ENCODE measurements at places on chromosomes 3 and 15.

- DNase-seq, result no peak
Measured at GRCh38 chr15:83285979-83286553, 1.6 kb upstream of the BNC1 start.

GRCh38 chr3:43620831-43621655 lies 768 bp downstream of the ANO10 start:
- no peak for DNase-seq

DNA sequence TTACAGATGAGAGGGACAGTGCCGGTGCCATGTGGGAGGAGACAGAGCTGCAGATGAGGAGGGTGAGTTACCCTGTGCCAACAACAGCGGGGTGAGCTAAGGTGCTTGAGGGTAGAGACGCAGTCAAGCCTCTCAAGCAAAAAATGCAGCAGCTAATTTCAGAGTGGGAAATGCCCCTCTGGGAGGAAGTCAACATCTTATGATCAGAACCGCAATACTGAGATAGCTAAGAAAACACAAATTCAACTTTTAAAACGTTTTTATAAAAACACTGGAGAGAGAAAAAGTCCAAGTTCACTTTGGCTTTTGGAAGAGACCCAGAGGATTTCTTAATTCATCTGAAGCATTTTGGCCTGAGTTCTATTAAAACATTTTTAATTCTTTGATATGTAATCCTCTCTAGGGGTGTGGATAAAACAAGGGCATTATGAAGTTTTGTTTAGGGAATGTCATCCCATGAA lies 319.2 kb downstream of the SLC9A9 start:
- no peak for DNase-seq

DNA sequence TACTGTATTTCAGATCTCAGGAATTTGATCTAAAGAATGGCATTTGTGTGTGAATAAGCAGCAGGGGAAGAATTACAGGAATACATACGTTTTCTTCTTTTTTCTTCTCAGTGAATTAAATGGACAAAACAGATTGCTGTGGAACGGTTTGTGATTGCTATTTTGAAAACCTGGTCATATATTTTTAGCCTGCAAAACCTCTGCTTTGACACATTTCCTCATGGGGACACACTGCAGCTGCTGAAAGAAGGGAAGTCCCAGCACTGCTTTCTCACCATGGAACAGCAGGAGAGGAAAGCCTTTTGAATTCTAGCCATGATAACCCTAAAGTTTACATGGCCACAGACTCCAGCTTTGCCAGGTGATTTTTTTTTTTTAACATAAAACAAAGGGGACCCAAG lies 315.0 kb downstream of the OXSM start:
- no peak for DNase-seq

DNA sequence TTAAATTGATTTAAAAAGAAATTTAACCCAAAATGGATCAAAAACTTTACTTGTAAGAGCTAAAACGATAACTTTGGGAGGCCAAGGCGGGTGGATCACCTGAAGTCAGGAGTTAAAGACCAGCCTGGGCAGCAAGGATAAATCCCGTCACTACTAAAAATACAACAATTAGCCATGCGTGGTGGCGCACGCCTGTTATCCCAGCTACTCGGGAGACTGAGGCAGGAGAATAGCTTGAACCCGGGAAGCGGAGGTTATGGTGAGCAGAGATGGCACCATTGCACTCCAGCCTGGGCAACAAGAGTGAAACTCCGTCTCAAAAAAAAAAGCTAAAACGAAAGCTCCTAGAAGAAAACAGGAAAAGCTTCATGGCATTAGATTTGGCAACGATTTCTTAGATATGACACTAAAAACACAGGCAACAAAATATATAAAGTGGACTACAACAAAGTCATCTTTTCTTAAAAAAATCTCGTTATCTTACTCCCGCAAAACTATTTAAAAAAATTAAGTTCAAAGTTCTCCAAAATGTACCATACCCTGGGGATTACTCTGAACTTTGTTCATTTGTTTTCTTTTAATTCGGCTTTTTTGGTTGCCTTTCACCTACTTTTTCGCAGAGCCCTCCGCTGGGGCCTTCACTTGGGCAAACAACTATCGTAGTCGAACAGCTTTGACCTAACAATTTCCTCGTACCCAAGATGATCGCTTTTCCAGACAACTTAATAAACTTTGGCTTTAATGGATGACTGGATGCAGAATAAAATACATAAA lies 2.9 kb downstream of the HDDC3 start:
- no peak for DNase-seq

DNA sequence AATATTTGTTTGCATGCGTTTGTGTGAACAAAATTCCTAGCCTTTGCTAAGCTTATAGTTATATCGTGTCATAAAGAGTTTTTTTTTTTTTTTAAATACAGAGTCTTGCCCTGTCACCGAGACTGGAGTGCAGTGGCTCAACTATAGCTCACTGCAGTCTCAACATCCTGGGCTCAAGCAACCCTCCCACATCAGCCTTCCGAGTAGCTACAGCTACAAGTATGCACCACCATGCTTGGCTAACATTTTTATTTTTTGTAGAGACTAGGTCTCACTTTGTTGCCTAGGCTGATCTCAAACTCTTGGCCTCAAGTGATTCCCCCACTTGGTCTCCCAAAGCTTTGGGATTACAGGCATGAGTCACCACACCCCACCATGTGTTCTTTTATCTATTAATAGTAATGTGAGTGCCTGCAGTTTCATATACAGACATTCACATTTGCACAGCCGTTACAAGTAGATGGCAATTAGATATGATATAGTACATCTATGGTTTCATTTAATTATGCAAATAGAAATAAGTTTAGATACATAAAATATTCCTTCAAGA lies 848.6 kb downstream of the PDCD6IP start:
- DNase-seq, result no peak

DNA sequence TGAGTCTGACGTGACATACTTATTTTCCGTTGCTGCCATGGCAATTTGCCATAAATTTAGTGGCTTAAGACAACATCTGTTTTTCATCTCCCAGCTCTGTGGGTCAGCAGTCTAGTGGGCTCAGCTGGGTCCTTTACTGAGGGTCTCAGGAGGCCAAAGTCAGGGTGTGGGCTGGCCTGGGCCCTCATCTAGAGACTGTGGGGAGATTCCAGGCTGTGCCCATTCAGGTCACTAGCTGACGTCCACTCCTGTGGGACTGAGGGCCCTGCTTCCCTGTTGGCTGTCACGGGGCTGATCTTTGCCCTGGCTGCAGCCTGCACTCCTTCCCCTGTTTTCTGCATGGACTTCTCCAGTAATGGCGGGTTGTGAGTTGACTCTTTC lies 19.1 kb downstream of the FGD5 start:
- no peak for DNase-seq

DNA sequence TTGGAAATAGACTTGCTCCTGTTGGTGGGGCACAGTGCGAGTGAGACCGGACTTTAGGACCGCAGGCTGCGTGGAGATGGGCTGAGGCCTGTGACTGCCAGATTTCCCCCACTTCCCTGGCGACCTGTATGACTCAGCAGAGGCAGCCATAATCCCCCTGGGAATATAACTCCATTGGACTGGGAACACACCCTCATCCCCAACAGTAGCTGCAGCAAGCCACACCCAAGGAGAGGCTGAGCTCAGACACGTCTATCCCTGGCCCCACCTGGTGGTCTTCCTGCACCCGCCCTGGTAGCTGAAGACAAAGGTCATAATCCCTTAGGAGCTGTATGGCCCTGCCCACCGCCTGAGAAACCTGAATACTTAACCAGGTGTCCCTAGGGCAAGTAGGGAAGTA lies 42.6 kb downstream of the DZIP1L start:
- DNase-seq, result no peak

- DNase-seq, result peak; percentile 1
Measured at GRCh38 chr3:61903931-61904657, 342.7 kb downstream of the PTPRG start.

GRCh38 chr15:88802991-88803240 lies 320 bp upstream of the ACAN start:
- no peak for DNase-seq

DNA sequence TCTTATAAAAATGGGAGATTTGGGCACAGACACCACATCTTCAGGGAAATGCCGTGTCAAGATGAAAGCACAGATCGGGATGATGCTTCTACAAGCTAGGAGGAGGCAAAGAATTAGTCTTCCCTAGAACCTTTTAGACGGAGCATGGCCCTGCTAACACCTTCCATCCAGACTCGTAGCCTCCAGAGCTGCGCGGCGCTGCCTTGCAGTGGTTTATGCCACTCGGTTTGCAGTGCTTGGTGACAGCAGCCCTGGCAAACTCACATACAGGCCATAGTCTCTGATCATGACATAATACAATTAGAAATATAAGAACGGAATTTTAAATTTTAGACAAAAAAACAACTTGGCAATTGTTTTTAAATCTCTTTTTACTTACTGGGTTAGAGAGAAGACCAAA lies 37.1 kb upstream of the SLC41A3 start:
- DNase-seq, result no peak

DNA sequence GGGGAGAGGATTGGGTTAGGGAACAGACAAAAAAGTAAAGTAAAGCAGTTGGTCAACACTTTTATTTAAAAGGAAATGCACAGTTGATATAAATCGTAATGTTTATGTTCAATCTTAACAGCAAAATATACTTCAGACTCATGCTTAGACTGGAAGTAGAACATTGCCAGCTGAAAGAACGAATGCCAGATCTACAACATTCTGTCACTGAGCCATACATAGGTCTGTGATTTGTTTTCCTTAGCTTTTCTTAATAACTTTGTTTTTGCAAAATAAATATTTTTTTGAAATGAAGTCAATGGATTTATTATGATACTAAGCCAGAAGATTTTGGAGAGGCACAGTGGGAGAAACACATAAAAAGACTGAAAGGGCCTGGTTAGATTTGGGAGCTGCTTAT lies 62.0 kb downstream of the LEKR1 start:
- no peak for DNase-seq

DNA sequence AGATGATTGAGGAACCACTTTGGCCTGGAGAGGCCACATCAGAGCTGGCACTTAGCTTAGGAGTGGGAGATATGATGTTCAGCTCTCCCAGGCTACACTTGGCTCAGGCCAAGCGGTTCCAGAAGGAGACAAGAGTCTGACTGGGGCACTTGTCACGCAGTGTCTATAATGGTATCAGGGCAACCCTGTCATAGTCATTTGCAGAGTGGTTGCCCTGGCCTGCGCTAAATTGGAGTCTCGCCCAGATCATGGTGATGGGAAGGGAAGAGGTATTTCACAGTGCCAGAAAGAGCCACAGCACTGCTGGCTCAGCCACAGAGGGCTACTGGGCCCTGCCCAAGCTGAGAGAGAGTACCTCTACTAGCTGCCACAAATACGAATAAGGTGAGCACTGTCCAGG lies 186.9 kb upstream of the CRBN start:
- DNase-seq, result peak; percentile 3

DNA sequence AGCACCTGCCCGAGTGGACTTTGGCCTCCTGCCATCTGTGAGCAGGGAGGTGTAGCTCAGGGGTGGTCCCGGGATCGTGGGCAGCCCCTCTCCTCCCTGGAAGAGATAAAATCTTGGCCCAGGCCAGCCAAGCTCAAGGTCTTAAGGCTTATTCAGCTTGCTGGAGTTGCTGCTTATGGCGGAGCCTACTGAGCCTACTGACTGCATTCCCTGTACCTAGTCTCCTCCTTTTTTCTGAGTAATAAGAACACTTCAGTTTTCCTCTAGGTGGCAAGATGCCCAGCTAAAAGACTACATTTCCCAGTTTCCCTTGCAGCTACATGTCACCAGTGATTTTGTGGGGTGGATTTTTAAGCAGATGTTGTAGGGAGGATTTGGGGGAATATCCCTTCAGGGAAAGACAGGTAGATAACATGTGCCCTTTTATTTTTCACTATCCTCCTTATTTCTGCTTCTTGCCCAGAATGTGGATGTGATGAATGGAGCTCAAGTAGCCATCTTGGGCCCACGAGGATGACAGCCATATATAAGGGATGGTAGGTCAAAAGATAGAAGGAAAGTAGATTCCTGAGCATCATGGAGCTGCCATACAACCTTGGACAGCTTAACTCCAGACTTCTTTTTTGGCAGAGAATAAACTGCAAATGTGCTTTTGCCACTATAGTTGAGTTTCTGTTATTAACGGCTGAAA lies 41.4 kb upstream of the INSYN1 start:
- DNase-seq, result no peak

DNA sequence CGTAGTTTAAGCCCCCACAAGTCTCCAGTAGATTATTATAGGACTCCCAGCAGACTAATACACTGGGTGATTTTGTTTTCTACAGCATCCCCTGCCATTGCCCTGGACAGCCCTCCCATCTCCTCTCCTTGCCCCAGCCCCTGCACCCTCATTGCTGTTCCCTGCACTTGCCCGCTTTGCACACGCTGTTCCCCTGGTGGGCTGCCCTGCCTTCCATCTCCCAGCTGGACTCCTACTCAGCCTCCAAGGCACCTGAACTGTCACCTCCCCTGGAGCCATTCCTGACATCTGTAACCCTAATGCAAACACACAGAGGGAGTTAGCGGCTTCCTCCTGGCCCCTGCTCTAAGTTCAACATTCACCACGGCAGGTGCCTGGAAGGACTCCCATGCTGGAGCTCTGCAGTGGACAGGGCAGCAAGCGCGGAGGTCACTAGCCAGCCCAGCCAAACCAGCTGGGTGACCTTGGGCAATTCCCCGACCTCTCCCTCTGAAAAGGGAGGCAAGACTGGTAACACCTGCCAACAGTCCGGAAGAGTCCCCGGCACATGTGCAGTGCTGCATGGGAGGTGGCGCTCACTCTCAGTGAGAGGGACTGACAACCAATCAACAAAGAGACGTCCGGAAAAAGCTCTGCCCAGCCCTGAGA lies 38.8 kb upstream of the IQSEC1 start:
- no peak for DNase-seq

- peak; percentile 44 for DNase-seq
Measured at GRCh38 chr3:67048067-67048714, 50.1 kb downstream of the KBTBD8 start.

- DNase-seq, result no peak
Measured at GRCh38 chr3:142460689-142461088, 12.9 kb upstream of the XRN1 start.

GRCh38 chr15:58495891-58496408 lies 64.2 kb downstream of the LIPC start:
- DNase-seq, result no peak

GRCh38 chr15:63913786-63914315 lies 80.1 kb upstream of the HERC1 start:
- DNase-seq, result no peak

DNA sequence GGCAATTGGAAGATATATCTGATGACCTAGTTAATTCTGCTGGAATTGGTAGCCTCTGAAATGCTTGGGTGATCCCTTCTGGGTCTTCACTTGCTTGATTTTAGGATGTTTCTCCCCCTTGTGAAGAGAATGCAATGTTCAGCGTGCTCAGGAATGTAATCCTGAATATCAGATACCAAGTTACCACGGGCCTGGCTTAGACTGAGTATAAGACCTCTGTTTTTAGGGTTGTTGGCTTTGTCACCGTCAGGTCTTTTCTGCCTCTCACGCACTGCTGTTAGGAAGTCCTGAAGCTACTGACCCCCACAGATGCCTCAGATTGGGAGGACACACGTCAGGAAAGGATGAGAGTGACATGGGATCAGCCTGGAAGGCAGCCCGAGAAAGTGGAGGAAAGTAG lies 198.5 kb downstream of the CDIN1 start:
- DNase-seq, result no peak

All from NCI-H1105 treated with DMSO at 0.1 percent for 48 hours (cell line).